ENCODE measurements at places on chromosomes 1 and 21.
A peak's percentile ranks its signal among the peaks of the same experiment; 100 is the strongest.

DNA sequence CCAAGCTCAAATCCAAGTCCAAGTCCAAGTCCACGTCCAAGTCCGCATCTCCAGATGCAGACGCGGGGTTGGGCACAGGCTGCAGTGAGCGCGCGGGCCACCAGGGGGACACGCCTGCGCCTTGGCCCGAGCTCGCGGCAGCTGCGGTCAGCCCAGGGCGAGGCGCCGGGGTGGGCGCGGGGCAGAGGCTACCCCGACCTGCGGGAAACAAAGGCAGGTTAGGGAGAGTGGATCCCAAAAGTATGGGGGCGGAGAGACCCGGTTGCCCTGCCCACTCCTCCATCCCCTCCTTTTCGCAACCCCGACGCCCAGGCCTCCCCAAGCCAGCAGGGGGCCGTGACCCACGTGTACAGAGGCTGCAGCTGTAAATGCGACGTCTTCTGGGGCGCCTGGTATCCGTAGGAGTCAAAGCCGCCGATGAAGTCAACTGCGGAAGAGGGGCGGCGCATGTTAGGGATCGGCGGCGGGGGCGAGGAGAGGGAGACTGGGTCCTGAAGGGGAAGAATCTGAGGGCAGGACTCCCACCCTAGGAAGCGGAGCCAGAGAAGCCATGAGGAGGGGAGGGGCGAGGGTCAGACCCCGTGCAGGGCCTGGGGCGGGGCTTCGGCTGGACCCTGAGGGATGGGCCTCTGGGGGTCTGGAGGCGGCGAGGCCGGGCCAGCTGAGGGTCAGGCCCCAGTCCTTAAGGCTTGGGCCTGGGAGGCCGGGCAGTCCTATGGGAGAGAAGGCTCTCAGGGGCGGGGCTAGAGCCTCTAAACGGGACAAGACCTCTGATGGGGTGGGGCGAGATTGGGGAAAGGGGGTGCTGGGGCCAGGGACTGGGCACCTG lies 58.0 kb downstream of the NKAIN1 start:
- peak; percentile 70 for DNase-seq

GRCh38 chr1:16926491-16927073 lies 4.9 kb downstream of the CROCC start:
- DNase-seq = no peak

DNA sequence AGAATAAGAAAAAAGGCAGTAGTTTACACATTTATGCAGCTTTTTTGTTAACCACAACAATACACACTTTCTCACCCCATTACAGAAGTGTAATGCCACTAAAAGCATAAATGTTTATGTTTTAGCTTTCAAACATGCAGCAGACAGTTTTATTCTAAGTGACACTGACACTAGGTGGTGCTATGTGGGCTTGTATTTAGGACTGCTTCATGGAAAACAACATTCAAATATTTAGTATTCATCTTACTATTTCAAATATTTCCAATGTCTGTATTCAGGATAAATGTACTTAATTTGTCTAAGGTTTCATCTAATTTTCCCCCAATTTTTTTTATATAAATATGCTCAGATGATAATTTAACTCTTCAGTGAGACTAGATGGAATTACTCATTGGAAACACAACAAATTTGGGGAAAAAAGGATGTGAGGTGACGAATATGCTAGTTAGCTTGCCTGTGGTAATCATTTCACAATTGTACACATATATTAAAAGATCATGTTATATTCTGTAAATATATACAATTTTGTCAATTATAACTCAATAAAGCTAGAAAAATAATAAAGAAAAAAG lies 71.4 kb downstream of the USP1 start:
- peak; percentile 4 for DNase-seq

- DNase-seq = no peak
These were observed 120.6 kb upstream of the PALMD start for GRCh38 chr1:99525331-99525730.

DNA sequence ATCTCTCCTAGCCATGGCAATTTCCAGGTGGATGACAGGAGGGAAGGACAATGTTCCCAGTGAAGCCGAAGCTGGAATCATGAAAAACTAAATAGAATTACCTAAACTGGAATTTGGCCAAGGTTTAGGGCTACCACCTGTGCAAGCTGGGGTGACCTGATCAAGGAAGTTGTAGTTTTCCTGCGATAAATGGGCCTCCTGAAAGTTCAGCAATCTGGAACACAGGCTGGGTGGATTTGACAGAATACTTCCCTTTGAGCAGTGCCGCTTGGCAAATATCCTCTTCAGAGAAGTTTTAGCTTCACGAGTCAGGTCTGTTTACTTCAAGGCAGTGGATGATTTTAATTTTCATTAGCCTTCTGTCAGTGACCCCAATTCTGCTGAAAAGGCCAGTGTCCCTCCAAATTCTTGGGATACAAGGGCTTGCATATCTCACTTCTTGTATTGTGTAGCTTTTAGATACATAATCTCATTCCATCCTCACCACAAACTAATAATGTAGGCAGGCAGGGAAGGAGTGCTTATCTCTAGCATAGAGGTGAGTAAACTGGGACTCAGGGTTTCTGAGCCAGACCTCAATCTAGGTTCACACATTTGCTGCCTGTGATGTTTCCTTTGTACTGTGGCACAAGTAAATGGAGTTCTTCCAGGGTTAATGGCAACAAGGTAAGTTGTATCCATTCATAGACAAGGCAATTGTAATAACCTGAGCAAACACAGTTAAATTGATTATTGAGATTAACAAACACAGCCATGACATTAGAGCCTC lies 349.4 kb downstream of the NUF2 start:
- DNase-seq = no peak

DNA sequence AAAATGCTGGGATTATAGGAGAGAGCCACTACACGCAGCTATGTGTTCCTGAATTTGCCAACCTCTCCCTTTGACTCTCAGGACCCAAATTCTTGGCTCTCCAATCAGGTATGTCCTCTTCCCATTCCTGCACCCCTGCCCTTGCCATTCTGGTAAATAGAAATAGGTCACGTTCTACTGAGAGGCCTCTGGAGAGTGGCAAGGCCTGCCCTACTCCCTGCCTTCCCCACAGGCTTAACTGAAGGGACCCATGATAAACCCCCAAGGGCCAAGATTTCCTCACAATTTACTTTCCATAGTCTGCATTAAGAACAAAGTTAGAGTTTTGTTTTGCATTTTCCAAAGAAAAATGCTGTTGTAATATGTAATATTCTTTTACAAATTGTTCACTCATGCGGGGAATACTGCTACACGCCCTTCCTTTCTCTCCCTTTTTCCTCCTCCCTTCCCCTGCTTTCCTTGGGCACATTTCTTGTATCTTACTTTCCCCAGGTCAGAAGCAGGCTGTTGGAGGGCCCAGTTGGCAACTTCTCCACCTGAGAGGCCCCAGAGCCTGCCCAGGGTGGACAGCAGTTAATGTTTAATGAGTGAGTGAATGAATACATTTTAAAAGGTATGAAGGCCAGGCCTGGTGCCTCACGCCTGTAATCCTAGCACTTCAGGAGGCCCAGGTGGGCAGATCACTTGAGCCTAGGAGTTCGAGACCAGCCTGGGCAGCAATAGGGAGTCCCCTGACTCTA lies 33.9 kb upstream of the PUM1 start:
- no peak for DNase-seq

DNA sequence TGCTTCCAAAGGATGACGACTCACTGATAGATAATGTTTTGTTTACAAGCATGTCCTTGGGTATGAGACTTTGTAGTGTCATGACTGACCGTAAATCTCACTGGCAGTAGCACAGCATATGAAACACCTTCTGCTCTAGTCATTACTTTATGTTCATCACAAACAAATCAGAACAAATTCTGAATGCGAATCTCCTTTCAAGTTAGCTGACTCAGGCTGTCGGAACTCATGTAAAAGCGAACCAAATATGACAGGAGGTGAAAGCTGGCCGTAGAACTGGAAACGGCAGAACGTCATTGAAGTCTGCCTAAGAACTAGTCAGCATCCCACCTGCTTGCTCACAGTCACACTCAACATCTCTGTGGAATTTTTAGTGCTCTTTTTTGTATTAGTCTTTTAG lies 143.9 kb downstream of the RGS7 start:
- DNase-seq = no peak

- DNase-seq = no peak
These were observed 149.2 kb downstream of the PSMG1 start for GRCh38 chr21:39033878-39034589.

- DNase-seq = no peak
These were observed 26.0 kb downstream of the PTP4A2 start for GRCh38 chr1:31911994-31912780.

- no peak for DNase-seq
These were observed 411.1 kb downstream of the SETD4 start for GRCh38 chr21:35649186-35649585.

DNA sequence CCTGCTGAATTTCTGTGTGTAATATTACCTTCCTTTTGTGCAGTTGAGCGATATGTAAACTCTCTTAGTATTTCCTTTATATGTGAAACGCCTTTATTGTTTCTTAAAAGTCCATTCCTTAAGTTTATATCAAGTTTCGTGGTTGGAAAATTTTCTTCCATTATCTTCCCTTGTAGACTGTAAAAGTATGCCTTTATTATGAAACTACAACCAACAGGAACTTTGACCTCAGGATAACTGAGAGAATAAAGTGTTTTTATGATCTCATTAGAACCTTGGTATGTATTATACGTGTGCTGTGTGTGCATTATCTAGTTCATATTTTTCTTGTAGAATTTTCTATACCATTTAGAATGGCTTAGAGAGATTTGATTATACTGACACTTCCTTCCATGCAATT lies 3.1 kb upstream of the CDC14A start:
- DNase-seq = no peak

DNA sequence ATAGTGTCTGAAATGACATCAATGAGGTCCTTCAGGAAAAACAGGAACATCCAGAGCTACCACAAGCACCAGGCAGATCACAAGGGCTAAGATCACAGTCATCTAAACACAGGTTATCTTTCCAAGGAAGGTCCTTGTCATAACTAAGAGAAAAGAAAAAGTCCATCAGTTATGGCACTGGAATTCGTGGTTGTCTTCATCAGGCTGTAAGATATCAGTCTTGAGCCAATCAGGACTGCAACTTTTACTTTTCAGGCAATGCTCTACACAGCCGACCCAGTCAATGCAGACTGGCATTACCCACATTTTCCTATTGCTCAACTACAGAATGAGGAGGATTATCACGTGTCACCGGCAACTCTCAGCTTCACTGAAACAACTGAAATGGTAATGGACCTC lies 26.4 kb downstream of the SORT1 start:
- DNase-seq = no peak

DNA sequence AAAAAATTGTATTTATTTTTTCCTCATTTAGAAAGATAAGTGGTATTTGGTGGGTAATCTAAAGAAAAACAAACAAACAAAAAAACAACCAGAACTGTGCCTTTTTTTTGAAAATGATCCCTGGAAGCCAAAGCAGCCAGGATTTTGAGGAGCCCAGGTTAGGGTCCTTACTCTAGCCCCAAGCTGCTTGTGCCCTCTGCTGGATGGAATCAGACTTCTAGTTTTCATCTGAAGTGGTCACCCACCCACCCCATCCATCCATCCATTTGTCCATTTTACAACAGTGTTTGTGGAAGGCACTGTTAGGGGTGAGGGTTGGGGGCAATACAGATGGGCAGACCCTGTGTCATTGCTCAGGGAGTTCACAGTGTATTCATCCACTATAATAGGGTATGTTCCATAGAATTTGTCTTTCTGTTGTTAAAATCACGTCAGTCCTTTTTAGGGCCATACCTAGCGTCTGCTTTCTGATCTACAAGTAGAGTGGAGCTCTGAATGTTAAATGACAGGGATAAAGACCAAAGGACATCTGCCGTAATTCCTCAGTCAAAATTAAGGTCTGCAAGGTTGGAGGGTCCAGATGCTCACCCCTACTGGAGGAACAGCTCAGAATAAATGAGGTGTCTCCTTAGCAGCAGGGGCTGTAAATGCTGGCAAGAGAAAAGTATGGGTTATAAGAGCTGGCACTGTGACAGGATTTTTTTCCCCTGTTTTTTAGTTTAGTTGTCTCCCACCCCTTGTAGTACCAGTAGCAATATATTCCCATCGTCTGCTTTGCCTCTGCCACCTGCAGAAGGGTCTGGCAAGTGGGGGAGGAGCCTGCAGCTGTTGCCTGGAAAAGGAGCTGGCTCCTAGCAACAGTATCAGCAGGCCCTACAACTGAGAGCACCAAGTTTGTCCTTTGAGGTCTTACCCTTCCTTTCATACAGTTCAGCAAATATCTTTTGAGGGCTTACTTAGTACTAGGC lies 3.2 kb downstream of the LRRC42 start:
- DNase-seq = no peak

DNA sequence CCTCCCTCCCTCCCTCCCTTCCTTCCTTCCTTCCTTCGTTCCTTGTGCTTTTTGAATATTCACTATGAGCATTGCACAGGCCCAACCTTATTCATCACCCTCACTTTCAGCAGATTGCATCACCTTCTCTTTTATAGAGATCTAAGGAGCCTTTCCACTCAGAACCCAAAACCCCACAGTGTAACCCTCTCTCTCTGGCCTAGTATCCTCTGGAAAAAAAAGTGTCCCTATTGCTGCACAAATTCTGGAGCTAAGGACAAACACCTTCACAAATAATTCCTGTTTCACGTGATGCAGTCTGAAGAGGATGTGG lies 25.6 kb downstream of the OR10J5 start:
- DNase-seq = no peak

DNA sequence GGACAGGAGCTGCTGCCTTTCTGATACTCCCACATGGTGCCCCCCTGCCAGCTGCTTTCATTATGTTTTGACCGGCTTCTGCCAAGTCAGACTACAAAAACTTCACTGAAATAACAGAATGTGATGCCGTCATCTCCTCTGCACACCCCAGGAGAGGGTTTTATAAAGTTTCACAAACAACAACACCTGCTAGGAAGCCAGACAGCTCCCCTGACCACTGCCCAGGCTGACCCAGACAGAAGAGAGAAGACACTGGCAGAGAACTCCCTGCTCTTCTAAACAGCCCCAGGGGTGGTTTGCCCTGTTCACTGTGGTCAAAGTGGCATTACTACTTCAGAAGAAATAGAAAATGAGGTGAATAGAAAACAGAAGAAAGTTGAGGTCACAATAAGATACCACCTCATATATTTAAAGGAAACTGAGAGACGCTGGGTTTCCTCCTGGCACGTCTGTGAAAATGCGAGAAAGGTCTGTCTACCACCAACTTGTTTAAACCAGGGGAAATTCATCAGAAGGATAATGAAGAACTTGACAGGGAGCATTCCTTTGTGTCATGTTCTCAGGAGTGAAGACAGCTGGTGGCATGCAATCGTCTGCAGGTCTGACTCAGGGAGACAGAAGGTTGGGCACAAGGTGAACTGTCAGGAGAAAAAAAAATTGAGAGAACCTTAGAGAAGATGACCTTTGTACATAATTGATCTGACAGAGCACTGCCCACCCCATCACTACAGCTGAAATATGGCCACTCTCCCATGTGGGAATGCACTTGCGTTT lies 119.0 kb upstream of the NFIA start:
- no peak for DNase-seq

DNA sequence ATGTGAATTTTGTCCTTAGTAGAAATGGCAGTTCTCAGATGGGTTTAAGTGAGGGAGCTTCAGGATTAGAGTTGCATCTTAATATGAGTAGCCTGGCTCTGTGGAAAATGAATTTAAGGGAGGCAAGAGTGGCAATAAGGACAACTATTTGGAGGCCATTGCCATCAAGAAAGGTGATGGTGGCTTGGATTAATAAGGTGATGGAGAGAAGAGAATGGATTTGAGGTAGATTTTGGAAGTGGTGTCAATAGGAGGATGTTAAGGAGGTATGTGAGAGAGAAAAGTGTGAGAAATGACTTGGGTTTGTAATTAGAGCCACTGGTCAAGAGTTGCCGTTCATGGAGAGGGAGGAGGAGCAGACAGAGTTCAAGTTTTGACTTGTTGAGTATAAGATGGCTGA lies 16.3 kb downstream of the CLIC4 start:
- DNase-seq = no peak

- no peak for DNase-seq
These were observed 1.7 kb downstream of the SNAP47 start for GRCh38 chr1:227736814-227737432.

Data from GM19239 (cell line).